PC-9 (cell line): ENCODE measurements at places on chromosomes 3 and 15. TPM values are rescaled to one million over a fixed set of nuclear protein-coding genes. Genes with fewer than 3 reads are reported as not detected.

Gene NMNAT3
- total RNA-seq, result 1.6 and 3.0 TPM in 2 replicates

Gene COMMD2
- 58.2 and 74.7 TPM in 2 replicates for total RNA-seq

Gene PPP1R14D
- 0.55 and 0.65 TPM in 2 replicates for total RNA-seq

DNA sequence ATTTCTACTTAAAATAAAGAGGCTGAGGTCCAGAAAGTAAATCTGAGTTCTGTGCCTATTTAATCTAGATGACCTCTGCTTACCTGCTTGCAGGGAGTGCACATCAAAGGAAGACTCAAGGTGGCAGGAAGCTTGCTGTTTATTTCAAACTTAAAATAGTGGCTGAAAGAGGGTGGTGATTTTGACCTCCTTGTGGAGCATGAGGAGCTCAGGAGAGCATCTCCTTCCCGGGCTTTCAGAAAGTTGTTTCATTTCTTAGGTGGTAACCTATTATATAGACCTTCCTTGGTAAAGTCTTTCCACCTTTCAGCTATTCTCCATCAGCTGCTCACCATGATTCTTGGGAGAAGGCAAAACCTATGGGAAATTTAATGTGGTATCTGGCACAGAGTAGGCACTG is 494 bp downstream of the GCSAM start:
- DNase-seq, result no peak

DNA sequence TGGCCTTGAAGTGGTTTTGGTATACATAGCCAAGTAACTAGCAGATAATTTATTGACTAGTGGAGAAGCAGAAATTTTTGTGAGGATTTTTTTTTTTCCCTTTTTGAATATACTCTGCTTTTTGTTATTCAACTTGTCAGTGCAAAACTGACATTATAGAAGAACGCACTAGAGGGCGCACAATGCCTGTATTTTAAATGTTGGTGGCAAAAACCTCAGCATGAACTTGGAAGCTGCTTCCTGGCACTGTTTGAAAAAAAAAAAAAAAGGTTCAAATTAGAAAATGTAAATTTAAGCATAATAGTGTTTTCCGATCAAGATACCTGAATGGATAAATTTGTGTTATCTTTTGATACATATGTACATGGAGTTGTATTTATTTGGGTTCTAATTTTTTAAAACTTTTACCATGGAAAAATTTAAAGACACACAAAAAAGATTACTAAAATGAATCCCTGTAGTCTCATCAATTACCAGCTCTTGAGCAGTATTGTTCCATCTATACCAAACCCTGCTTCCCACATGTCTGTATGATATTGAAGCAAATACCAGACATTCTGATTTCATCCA is 56.0 kb downstream of the SLC25A26 start:
- peak; percentile 34 for DNase-seq

Gene C2CD4A
- total RNA-seq, result 0.09 TPM in 1 of 2 replicates, not detected in the other

Gene DLL4
- total RNA-seq, result 0.48 and 0.55 TPM in 2 replicates

- DNase-seq, result no peak
Measured at GRCh38 chr3:3170998-3171397, 8.5 kb downstream of the CRBN start.

Gene TF
- total RNA-seq, result 0.18 and 0.24 TPM in 2 replicates

DNA sequence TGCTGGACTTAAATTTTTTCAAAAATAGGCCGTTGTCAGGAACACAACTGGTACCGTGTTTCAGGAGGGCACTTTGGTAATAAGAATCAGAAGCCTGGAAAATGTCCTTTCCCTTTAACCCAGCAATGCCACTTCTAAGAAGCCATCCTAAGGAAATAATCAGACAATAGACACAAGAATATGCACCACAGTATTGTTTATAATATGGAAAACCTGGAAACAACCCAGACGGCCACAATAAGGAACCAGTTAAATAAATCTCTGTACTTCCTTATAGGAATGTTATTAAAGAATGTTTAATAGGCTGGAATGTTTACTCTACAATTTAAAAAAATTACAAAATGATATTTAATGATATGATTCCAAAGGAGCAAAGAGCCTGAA is 30.4 kb upstream of the ATP1B3 start:
- DNase-seq, result no peak

- DNase-seq, result no peak
Measured at GRCh38 chr3:104536715-104537114, 830.0 kb upstream of the ALCAM start.

Gene STRA6
- 64.9 and 83.6 TPM in 2 replicates for total RNA-seq

GRCh38 chr3:103126115-103126514 is 691.3 kb downstream of the ZPLD1 start:
- DNase-seq, result no peak

DNA sequence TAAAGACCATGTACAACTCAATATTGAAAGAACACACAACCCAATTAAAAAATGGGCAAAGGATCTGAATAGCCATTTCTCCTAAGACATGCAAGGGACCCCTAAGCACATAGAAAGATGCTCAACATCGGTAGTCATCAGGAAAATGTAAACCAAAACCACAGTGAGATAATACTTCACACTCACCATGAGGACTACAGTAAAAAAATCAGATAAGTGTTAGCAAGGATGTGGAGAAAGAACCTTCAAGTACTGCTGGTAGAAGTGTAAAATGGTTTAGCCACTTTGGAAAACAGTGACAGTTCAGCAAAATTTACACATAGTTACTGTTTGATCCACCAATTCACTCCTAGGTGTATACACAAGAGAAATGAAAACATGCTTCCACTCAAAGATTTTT is 30.1 kb upstream of the XIRP1 start:
- DNase-seq, result no peak
